NCI-H460 (cell line): ENCODE measurements at places on chromosomes 7 and 10. TPM values are rescaled to one million over a fixed set of nuclear protein-coding genes. Genes with fewer than 3 reads are reported as not detected.

DNA sequence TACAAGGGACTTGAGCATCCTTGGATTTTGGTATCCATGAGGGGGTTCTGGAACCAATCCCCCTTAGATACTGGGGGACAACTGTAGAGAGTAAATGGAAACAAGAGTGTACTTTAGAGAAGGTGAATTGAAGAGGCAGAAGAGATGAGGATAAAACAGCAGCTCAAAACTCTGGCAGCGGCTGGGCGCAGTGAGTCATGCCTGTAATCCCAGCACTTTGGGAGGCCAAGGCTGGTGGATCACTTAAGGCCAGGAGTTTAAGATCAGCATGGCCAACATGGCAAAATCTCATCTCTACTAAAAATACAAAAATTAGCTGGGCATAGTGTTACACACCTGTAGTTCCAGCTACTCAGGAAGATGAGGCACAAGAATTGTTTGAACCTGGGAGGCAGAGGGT is 218.7 kb downstream of the GALNT17 start:
- no peak for DNase-seq

- no peak for DNase-seq
These were observed 30.7 kb upstream of the INPP5A start for GRCh38 chr10:132506711-132507408.

DNA sequence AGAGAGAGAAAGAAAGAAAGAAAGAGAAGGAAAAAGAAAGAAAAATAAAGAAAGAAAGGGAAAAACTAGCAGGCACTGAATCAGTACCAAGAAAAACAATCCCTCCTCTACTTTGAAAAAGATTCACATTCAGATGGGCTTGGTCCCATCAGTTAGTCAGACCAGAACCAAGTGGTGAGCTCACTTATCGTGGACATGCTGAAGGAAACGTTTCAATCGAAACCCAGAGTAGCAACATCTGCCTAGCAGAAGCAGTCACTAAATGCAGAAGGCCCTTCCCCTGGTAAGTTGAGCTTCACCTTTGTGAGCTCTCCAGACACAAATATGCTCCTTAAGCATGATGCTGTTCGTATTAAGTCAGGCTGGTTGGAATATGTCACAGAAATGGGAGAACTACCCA is 167.7 kb downstream of the TRIL start:
- no peak for DNase-seq

DNA sequence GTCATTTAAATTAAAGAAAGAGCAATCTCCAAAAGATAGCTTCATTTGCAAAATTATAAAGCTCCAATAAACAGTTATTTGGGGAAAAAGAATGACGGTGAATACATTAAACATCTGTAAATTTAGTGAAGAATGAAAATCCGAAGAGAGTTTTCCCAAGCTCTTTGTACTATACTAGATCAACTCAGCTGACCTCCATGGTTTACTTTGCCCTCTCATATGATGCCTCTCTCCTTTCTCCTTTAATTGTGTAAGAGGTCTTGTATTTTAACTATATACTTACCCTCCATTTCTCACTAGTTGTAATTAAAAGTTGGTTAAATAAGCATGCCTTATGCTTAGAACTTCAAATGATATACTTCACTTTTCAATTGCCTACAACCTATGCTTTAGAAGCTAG is 125.8 kb downstream of the CACNA2D1 start:
- DNase-seq = no peak

TCF7L2 gene
- 9.7 and 11.1 TPM in 2 replicates for total RNA-seq
